Stimulated activated naive B cell treated with anti-CD40 and anti-IgM and Interleukin-4, amounts not matched to agents 10 μg/mL and 1 μg/mL and 100 μg/mL, for 72 hours (primary cell): ENCODE measurements at places on chromosomes 5 and 9.

- H3K27ac ChIP-seq, result no peak overlapping the region
- no peaks in the 10 kb centered on the region for H3K36me3 ChIP-seq
- no peaks in the 10 kb centered on the region for H3K27me3 ChIP-seq
- H3K4me3 ChIP-seq, result no peak overlapping the region
- no peak for DNase-seq
Measured at GRCh38 chr9:125280945-125281344, 19.3 kb downstream of the GAPVD1 start.

DNA sequence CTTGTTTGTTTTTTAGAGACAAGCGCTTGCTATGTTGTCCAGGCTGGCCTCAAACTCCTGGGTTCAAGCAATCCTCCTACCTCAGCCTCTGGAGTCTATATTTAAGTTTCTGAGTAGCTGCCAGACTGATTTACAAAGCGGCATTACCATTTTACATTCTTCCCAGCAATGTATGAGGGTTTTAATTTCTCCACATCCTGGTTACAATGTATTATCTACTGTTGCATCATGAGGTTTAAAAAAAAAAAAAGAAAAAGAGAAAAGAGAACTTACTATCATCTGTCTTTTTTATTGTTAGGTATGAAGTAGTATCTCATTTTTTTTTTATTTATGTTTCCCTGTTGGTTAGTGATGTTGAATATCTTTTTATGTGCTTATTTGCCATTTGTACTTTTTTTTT lies 18.9 kb upstream of the CLINT1 start:
- DNase-seq, result no peak
- H3K4me3 ChIP-seq, result no peak overlapping the region
- no peak overlapping the region for H3K27ac ChIP-seq
- H3K4me1 ChIP-seq, result no peaks in the 10 kb centered on the region
- no peaks in the 10 kb centered on the region for H3K36me3 ChIP-seq

DNA sequence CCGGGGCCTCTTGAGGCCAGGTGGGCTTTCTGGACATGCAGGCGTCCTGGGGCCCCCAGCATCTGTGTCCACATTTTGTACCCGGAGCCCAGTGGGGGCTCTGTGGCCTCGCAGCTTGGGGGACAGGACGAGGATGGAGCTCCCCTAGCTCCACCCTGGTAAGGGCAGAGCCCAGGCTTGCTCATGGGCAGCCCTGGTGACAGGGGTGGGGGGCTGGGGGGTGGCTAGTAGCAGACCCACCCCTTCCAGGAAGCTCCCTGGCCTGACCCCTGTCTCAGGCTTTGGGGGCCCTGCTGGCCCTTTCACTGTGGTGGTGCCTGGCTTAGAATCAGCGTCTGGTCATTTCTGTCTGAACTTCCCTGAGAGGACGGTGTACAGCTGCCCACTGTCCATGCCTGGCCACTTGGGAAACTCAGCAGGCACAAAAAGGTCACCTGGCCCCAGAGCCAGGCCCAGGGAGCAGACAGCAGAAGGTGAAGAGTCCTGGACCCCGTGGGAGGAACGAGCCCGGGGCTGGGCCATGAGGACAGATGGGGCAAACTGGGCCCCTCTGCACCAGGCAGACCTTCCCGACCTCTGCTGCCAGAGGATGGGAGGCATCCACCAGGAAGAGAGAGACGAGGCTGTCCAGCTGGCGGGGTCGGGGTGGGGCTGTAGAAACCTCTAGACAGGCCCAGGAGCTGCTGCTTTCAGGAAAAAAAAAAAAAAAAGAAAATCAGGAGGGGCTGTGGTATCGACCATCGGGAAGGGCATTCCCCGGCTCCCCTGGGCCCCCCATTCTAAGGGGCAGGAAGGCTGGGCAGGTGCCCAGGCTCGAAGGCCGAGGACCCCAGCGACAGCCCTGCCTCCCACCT lies 52.8 kb downstream of the EXD3 start:
- no peaks in the 10 kb centered on the region for H3K36me3 ChIP-seq
- no peak for DNase-seq
- H3K4me1 ChIP-seq, result no peaks in the 10 kb centered on the region
- H3K27me3 ChIP-seq, result no peaks in the 10 kb centered on the region

DNA sequence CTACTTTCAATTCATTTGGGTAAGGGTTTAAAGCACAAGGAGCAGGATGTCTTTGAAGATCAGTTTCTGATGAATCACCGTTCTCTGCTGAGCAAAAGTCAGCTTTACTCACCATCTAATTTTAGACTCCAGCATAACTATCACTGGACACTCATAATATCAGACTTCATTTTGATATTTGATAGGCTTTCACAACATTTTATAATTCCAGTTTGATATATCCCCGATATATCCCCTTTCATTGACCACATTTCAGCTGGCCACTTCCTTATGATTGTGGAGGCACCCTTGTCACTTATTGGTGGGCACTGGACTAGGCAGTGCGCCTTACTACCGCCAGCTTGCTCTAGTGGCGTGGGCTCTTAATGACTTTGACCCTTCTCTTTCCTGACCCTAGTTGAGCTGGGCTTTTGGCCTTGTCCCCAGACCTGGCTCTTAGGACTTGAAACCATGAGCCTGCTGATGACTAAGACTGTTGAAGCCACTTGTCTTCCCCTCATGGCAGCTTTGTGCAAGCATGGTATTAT lies 46.8 kb downstream of the CYSTM1 start:
- H3K27me3 ChIP-seq, result no peaks in the 10 kb centered on the region
- H3K4me3 ChIP-seq, result no peak overlapping the region
- peaks cover 19% of the 10 kb centered on the region for H3K4me1 ChIP-seq
- peak overlapping the region; percentile 49 for H3K27ac ChIP-seq

- H3K27ac ChIP-seq, result no peak overlapping the region
- no peaks in the 10 kb centered on the region for H3K36me3 ChIP-seq
- H3K27me3 ChIP-seq, result peaks cover 61% of the 10 kb centered on the region
Measured at GRCh38 chr9:136140966-136141365, 22.3 kb upstream of the TMEM250 start.

DNA sequence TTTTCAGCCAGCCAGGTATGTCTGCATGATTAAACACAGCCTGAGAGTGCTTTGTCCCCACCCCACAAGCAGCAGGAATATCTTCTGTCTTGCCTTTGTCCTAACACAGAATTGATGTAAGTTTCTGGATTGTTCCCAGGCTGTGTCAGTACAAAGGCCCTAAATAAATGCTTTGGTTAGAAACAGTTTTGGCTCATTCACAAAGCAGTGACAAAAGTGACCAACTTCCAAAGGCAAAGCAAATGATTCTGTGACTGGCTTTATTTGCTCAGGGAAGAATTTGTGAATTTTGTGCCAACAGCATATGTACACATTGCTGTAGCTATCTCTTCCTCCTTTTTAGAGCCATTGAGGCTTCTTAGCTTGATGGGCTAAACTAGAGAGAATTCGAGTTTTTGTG lies 133.7 kb downstream of the PLPPR1 start:
- H3K36me3 ChIP-seq, result no peaks in the 10 kb centered on the region
- no peak overlapping the region for H3K27ac ChIP-seq
- H3K4me3 ChIP-seq, result no peak overlapping the region
- H3K27me3 ChIP-seq, result no peaks in the 10 kb centered on the region

GRCh38 chr9:130352586-130353285 lies 87.2 kb downstream of the HMCN2 start:
- H3K4me1 ChIP-seq, result peaks cover 2% of the 10 kb centered on the region
- DNase-seq, result no peak
- no peaks in the 10 kb centered on the region for H3K36me3 ChIP-seq
- H3K27me3 ChIP-seq, result peaks cover 6% of the 10 kb centered on the region
- no peak overlapping the region for H3K4me3 ChIP-seq

GRCh38 chr9:33151007-33151557 lies 16.1 kb downstream of the B4GALT1 start:
- no peak for DNase-seq
- H3K4me1 ChIP-seq, result peaks cover 95% of the 10 kb centered on the region
- no peak overlapping the region for H3K4me3 ChIP-seq
- H3K27me3 ChIP-seq, result no peaks in the 10 kb centered on the region

DNA sequence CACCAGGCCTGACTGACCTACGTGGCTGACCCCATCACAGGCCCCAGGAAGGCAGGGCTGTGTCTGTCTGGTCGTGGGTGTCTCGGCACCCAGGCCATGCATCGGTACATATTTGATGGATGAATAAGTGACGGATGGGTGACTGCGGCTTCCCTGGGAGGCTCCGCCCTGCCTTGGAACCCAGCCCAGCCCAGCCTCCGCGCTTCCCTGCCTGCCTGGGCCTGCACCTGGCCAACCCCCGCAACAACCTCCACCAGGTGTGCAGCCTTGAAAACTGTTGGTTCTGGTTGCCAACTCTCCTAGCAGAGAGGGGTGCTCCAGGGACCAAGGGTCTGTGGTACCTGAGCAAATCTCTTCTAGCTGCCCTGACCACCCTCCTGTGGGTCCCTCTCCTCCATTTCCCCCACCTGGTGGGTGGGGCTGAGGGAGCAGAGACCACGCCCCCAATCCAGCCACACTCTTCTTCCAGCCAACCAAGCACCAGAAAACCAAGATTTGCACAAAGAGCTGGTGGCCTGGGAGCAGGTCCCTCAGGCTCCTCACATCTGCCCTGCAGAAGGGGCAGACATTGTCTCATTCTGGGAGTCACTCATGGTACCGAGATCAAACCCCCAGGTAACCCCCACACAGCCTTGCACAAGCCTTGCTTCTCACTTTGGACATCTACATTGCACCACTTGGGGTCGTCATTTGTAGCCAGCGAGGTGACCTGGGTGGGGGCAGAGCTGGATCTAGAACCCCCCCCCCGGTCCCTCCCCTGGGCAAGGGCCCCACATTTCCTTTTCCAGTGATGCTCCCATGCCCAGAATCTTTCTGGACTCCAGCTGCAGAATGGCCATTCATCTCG lies 100.6 kb upstream of the IER5L start:
- H3K27me3 ChIP-seq, result peaks cover 41% of the 10 kb centered on the region
- no peaks in the 10 kb centered on the region for H3K36me3 ChIP-seq
- H3K4me1 ChIP-seq, result peaks cover 6% of the 10 kb centered on the region
- no peak overlapping the region for H3K27ac ChIP-seq
- H3K4me3 ChIP-seq, result no peak overlapping the region
- no peak for DNase-seq

DNA sequence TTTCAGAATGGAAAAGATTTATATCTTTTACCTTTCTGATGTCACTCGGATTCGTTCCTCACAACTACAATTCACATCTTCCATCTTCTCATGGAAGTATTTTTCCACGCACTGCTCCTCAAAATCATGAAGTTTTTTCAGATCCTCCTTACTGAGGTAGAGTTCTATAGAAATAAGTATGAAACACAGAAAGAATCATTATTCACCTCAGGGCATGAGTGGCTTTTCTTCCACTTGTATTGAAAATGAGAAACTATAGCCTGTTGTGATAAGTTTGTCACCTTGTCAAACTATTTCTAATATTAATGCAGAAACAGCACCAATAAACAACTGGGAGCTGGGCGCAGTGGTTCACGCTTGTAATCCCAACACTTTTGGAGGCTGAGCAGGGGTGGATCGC lies 116.0 kb downstream of the TRPM6 start:
- H3K36me3 ChIP-seq, result no peaks in the 10 kb centered on the region
- H3K4me3 ChIP-seq, result no peak overlapping the region
- H3K27me3 ChIP-seq, result peaks cover 21% of the 10 kb centered on the region
- DNase-seq, result no peak
- no peak overlapping the region for H3K27ac ChIP-seq

GRCh38 chr9:18480662-18481093 lies 6.7 kb downstream of the ADAMTSL1 start:
- no peak for DNase-seq
- H3K36me3 ChIP-seq, result no peaks in the 10 kb centered on the region
- H3K4me1 ChIP-seq, result no peaks in the 10 kb centered on the region
- no peaks in the 10 kb centered on the region for H3K27me3 ChIP-seq
- no peak overlapping the region for H3K27ac ChIP-seq

DNA sequence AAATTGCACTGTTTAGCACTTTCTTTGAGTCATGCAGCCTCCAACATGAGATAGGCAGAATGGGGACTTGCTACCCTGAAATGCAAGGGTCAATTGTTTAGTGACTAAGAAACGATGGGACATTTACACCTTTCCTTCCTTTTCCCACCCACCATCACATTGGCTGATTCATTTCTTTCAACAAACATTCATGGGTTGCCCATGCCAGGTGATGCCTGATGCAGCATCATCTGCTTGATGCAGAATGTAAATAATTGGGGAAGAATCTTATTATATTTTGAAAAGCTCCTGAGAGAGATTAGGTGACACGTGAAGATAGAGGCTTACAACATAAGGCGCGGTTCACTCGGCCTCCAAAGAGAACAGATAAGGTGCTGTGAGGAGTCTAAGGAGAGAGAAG lies 4.5 kb upstream of the TRMT10B start:
- no peaks in the 10 kb centered on the region for H3K36me3 ChIP-seq
- no peak overlapping the region for H3K27ac ChIP-seq
- DNase-seq, result no peak

DNA sequence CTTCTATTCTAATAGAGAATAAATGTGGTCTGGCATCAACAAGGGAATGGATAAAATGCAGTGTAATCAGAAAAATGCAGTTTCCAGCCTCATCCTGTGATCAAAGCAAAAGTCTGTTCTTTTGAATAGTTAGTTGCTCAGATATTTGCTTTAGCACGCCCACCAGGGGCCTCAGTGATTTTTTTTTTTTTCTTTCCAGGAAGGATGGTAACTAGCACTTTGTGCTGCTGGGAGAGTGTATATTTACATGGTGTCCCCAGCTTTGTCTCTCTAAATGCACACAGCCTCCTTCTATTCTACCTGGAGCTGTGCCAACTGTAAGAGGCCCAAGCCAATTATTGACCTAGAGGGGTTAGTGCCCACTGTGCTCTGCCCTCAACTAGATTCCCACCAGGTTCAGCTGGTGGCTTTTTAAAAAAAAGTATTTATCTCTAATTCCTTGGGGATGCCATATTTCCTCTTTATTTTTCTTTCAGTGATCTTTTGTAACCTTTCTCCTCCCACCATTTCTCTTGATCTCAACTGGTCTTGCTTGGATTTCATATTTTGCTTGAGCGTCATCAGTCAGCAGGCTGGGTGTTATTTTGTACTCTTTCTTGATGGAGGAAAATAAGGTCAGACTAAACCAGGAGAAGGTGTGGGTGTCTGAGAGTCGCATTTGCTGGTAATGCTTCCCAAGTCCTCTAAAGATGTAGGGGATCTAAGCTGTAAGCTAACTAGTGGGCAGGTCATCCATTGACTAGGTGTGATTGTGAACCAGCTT lies 193.0 kb upstream of the C9orf72 start:
- H3K27me3 ChIP-seq, result no peaks in the 10 kb centered on the region
- H3K4me3 ChIP-seq, result no peak overlapping the region
- no peaks in the 10 kb centered on the region for H3K36me3 ChIP-seq
- no peaks in the 10 kb centered on the region for H3K4me1 ChIP-seq
- DNase-seq, result no peak
- H3K27ac ChIP-seq, result no peak overlapping the region

DNA sequence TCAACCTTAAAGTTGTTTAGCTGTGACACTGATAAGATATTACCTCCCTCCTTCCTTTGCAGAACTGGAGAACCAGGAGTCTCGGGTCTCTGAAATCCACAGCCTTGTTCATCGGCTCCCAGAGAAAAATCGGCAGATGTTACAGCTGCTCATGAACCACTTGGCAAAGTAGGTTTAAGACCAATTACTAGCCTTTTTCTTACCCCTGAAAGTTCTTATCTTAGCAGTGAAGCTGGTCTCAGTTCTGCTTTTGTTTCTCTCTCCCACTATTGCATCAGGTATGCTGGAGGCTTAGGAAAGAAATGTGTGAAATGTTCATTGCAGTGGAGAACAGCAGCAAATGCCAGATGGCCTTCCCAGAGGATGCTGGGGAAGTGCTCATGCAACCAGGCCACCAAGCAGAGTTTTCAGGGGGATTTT lies 287.4 kb downstream of the ARHGAP26 start:
- peak overlapping the region; percentile 39 for H3K4me3 ChIP-seq
- H3K27me3 ChIP-seq, result no peaks in the 10 kb centered on the region
